ENCODE measurements at places on chromosomes 16 and 17. TPM values are rescaled to one million over a fixed set of nuclear protein-coding genes. Genes with fewer than 3 reads are reported as not detected.
A peak's percentile ranks its signal among the peaks of the same experiment; 100 is the strongest.

DNA sequence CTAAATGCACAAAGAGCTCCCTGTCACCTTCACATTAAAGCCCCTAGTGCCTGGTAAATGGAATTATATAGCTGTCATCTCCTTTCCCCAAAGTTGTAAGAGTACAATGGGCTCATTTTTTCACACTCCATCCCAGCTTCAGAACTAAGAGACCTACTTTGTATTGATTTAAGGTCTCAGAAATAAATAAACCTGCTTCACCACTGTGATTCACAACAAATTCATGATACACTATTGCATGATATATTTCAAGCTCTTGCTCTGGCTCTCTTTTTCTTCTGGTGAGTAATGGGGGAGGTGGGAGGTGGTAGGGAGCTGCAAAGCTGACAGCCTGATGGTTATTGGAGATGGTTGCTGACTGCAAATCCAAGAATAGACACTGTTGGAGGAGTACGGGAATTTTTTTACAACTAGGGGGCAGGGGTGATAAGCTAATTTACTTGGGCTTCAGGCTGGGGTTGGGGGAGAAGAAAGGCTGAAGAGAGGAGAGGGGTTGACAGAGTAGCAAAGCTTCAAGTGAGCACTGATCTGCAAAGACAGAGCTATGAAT is 189.9 kb downstream of the AATF start:
- no peak for DNase-seq

GRCh38 chr17:72954579-72954978 is 137.9 kb downstream of the SLC39A11 start:
- no peak for DNase-seq

GRCh38 chr17:71208111-71208704 is 912.6 kb upstream of the SOX9 start:
- DNase-seq, result no peak

- no peak for DNase-seq
Measured at GRCh38 chr16:21638573-21638975, 13.8 kb downstream of the IGSF6 start.

DNA sequence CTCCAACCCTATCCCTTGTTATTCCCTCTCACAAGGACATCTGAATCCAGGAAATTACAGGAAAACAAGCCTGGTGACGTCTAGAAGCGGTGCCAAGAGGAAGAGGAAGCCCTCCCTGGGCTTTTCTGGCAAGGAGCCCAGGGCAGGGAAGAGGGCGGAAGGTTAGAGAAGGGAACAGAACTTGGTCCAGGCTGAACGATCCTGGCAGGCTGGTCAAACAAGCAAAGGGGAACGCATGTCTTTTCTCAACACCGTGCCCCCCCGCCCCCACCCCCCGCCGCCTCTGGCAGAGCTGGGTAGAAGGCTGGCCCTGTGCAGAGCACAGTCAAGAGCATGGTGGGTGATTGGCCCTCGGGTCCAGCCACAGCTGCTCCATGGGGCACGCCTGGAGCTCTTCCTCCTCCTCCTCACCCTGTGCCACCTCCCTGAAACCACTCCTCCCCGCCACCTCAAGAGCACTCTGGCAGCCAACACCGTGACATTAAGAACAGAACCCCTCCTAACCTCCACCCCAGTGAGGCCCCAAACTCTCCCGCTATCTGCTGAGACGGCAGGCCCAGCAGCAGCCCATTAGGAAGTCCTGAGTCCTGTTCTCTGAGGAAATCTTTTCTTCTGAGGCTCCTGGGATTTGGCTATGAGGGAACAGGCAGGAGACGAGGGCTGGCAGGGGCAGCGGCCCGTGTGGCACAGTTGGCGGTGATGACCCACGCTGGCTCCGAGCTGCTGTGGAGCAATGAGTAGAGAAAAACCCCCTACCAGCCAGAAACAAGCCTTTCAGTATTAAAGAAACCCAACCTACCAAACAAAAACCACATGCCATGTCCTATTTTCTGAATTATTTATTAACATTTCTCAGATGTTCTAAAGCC is 7.3 kb downstream of the C16orf86 start:
- DNase-seq, result peak; percentile 70

DNA sequence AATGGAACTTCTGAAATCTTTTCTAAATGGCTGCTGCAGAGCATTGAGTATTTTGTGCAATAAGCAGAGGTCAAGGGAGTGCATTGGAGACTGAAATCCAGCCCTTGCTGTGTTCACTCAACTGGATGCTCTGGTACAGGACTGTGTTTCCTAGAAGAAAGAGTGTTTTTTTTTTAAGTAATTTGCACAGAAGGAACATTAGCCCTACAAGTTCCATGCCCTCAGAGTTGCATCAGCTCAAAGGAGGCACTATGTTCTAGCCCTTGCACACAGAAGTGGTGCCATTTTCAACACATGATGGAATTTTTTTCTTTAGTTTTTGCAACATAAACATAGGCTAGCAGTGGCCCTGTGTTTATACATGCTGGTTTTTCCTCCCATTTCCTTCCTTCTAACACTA is 144.1 kb upstream of the HLF start:
- no peak for DNase-seq

- peak; percentile 20 for DNase-seq
Measured at GRCh38 chr17:5508810-5509209, 22.4 kb downstream of the MIS12 start.

GRCh38 chr16:79484237-79484636 is 116.3 kb downstream of the MAF start:
- no peak for DNase-seq

DNA sequence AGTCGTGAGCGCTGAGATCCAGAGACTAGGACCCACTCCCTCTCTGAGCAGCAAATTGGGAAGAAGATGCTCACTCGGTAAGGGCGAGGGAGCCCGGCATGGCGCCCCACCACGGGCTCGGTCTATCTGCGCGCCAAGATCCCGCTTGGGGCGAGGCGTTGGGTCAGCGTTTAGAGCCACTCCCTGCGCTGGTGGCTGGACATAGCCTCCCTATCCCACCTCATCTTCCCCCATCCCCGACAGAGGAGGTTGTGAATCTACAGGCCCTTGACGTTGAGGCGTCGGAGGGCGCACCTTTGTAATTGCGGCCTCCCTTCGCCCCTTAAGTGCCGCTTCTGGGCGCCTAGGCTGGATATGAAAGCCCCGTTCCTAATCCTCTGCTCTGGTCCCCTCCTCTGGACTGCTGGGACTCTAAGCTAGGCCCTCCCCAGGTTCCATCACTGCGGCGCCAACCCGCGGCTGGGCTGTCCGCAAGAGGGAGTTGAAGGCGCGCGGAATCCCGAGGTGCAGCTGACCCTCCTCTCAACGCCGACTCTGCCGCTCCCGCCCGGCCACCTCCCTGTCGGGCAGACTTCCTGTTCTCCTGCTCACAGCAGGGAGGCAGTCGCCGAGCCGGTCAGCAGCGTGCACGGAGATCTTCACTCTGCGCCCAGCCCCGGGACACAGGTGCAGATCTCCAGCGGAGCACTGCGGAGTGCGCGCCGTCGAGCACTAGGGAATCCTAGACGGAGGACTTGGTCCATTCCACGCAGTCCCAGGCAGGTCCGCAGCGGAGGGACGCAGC is 16.1 kb upstream of the HOXB9 start:
- no peak for DNase-seq

- peak; percentile 95 for DNase-seq
Measured at GRCh38 chr17:35774499-35774898, 13.8 kb downstream of the C17orf50 start.

GRCh38 chr16:58481931-58482330 is 18.0 kb upstream of the NDRG4 start:
- DNase-seq, result no peak

DNA sequence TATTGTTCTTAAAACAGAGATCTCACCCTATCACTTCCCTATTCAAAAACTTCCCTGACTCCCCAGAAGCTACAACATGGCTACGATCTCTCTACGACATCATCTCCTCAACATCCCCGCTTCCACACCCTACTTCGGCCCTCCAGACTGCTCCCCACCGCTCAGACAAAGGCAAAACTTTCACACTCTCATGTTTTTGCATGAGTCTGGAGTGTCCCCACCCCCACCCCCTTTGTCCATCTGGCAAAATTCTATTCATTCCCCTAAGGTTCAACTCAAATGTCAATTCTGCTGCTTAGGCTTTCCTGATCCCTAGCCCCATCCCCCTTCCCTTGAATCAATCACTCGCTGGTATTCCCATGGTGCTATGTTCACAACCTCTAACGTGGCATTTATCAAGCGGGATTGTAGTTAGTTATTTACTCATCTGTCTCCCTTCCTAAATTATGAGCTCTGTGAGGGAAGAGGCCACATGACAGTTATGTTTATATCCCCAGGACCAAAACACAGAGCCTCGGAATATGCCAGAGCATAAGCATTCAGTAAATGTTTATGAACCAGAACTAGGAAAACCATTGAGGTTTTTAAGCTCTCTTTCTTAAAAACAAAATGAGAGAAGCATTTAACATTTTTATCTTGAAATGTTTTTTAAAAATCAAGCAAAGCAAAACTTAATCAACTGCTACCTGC is 55.9 kb downstream of the STX8 start:
- DNase-seq, result no peak

DNA sequence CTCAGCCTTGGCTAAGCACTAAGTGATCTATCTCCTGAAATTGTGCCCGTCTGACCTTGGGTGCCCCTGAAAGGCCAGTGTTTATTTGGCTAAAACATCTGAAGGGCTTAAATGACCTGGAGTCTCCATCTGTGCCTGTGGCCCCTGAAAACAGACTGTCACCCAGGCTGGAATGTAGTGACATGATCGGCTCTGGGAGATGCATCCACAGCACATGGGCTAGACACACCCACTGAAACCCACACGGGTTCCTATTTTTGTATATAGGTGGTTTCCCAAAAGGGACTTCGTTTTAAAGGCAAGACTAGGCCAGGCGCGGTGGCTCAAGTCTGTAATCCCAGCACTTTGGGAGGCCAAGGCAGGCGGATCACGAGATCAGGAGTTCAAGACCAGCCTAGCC is 13.5 kb downstream of the CEP295NL start:
- no peak for DNase-seq

- no peak for DNase-seq
Measured at GRCh38 chr16:8887431-8887765, 5.2 kb downstream of the LITAFD start.

DNA sequence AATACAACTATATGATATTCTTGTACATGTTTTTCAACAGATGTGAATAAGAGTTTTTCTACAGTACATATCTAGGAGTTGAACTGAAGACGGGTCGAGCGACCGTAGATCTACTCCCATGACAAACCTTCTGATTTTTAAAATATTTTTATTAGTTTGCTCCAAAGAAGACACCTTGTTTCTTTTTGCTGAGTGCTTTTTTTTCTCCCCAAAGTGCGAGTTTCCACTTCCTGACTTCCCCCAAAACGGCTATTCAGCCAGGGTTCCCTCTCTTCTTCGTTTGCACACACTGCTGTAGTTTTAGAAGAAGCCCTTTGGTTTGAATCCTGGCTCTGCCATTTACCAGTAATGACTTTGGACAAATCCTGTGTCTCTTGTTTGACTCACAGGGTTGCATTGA is 241.7 kb upstream of the MAF start:
- no peak for DNase-seq

DNA sequence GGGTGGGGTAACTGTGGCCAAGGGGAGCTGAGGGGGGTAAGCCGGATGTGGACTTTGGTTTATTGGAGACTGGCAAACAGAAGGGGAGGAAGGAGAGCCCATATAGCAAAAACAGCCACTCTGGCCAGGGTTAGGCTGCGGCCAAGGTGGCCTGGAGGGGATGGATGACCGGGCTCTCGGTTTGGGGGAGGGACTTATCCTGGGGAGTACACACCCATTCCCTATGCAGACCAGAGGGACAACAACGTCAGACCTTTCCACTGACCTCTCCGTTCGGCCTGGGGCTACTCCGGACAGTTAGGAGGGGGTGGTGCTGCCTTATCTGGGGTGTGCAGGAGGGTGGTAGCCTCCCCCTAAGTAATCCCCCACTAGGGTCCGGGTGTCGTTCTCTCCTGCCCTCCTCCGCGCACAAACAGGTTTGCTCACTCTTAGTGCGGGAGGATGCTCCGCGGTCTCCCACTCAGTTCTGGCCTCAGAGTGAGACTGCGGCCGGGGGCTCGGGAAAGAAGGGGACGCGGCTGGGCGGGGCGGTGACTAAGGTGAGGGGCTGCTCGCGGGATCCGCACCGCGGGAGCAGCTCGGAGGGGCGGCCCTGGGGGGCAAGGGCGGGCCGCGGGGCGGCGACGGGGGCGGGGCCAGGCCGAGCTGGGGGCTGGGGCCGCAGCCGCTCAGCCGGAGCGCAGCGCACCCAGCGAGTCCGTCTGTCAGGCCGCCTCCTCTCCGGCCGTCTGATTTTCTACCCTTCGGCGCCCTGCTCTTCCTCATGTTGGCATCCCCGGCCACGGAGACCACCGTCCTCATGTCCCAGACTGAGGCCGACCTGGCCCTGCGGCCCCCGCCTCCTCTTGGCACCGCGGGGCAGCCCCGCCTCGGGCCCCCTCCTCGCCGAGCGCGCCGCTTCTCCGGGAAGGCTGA is at the start of gene WNK4:
TSS of gene WNK4 (plus strand) at position 675 of the 915 bp plus-strand sequence. CDS start at position 764, 89 bp downstream.
- no peak for DNase-seq

GRCh38 chr17:39660397-39661385 is 4.5 kb upstream of the TCAP start:
- DNase-seq, result no peak

DNA sequence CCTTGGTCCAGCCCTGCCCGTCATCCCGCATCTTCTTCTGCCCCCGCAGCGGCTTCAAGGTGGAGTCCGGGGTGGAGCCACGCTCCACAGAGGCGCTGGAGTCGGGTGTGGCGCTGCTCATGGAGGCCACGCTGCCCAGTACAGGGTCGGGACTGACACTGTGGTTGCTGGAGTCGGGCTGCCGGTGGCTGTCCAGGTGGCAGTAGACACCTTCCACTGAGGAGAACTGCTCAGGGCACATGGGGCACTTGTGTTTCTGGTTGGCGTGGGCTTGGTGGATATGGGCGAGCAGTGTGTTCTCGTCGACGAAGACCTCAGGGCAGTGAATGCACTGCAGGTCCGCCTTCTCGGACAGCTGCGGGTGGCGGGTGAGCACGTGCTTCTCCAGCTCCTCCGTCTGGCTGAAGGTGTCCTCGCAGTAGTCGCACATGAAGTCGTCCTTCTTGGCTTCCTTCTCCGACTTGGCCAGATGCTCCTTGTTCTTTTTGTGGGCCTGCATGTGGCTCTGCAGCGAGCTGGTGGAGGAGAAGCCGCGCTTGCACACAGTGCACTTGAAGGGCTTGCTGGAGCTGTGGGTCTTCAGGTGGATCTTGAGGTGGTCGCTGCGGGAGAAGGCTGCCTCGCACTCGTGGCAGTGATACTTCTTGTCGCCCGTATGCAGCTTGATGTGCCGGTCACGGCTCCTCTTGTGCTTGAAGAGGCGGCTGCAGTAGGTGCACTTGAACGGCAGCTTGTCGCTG is 217.8 kb downstream of the ZNF423 start:
- DNase-seq, result no peak

Gene MEOX1
- 4.6 TPM for total RNA-seq

Gene AANAT
- total RNA-seq, result not detected

Gene TMEM204
- 6.7 TPM for total RNA-seq

Gene B3GNT9
- total RNA-seq, result 37.3 TPM

Gene SOST
- total RNA-seq, result 0.96 TPM

Gene CENPN
- 14.9 TPM for total RNA-seq

Gene PNMT
- total RNA-seq, result not detected

Gene MLYCD
- total RNA-seq, result 7.0 TPM

Gene CDK3
- not detected for total RNA-seq
